HEK293T (cell line): ENCODE measurements at places on chromosomes 3 and 15.

DNA sequence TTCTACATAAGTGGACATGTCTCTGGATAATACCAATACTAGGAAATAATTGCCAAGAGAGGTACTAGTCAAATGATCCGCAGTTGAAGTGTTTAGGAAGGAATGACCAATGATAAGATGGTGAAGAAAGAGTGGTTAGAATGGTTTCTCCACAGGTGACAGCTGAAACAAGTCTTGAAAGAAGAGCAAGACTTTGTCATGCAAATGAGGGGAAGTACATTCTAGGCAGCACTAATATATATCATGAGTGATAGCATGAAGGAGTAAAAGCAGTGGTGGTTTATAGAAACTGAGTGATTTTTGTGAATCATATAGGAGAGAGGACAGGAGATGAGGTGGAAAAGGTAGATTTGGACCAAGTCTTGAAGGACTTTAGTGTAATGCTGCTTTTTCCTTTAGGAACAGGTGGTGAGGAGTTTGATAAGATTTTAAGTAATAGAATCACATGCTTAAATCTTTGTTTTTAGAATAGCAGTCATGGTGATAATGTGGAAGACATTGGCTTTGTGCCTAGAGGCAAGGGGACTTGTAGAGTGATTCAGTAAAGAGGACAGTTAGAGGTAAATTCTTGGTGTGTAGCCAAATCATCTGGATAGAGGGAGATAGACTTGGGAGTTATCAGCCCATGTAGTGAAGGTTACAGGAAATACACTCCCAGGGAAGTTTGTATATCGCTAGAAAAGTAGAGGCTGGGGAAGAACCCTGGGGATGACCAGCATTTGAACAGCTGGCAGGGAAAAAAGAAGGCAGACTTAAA is 31.9 kb downstream of the SLMAP start:
- no peak for DNase-seq

DNA sequence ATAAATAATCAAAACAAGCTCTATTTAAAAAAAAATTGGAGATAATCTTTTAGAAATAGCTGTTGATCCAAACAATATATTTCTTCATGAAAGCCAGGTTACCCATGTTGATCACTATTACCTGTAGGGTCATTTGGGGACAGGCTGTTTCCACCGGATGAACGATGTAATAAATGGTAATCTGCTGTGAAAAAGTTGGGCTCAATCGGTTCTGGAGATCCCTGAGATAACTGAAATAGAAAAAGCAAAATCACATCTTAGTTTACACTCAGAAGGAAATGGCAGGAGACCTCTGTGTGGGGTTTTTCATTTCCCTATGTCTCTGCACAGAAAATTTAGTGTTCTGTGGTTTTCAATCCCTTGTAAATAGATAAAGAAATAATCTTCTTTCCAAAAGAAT is 249.5 kb downstream of the NEK10 start:
- DNase-seq: no peak

- DNase-seq: no peak
Observed at GRCh38 chr15:31136607-31137328, 35.2 kb upstream of the TRPM1 start.

GRCh38 chr15:63765338-63765737 is 68.4 kb downstream of the HERC1 start:
- DNase-seq: no peak

DNA sequence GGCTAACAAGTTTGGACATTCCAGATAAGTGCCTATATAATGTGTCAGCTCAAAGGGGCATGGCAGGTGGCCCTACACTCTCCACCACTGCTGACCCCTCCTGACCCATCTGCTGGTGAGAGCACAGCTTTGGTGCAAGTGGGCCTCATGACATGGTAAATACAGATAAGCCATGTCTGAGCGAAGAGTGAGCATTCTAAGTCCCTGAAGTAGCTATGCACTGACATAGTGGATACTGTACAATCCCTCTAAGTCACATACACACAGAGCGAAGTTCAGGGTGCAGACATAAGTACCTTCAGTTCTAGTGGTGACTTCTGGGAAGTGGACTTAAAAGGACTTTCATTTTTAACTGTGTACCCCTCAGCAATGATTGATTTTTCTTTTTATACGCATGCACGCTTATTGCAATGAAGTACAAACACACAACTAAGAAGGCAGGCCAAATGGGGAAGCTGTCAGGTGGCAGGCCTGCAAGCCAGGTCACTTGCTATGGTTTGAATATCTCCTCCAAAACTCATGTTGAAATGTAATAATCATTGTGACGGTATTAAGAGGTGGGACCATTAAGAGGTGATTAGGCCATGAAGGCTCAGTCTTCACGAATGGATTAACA is 41.5 kb downstream of the TBC1D2B start:
- no peak for DNase-seq

DNA sequence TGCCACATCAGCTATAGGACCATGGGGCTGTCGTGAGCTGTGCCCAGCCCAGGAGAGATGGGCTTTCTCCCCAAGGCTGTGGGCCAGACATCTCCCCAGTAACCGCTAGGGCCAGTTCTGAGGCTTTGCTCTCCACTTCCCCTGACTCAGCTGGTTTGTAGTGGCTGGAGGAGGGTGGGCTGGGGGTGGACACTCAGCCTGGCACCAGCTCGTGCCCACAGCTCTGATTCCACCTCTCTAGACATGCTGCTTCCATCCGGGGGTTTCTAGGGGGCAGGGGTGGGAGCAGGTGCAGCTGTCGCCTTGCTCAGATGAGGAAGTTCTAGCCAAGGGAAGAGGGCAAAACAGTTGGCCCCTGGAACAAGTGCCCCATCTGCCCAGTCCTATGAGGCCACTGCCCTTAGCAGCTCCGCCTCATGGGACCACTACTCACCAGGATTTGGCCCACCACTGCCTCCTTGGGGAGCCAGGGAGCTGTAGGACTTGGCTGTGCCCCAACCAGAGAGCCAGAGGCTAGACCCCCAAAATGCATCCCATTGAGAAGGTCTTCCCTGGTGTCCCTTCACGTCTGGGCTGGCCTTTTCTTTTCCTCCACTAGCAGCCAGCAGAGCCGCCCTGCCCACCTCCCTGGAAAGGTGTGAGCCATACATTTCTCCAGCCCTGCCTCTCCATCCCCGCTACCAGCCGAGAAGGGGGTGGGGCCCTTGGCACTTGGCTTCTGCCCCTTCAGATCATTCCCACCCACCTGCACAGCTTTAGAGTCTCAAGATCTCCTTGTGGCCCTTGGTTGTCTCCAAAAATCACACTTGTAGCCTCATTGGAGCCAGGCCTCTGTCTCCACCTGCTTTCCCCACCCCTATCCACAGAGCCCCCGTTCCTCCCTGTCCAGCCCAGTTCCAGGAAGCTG is 9.9 kb downstream of the GLYCTK start:
- no peak for DNase-seq

DNA sequence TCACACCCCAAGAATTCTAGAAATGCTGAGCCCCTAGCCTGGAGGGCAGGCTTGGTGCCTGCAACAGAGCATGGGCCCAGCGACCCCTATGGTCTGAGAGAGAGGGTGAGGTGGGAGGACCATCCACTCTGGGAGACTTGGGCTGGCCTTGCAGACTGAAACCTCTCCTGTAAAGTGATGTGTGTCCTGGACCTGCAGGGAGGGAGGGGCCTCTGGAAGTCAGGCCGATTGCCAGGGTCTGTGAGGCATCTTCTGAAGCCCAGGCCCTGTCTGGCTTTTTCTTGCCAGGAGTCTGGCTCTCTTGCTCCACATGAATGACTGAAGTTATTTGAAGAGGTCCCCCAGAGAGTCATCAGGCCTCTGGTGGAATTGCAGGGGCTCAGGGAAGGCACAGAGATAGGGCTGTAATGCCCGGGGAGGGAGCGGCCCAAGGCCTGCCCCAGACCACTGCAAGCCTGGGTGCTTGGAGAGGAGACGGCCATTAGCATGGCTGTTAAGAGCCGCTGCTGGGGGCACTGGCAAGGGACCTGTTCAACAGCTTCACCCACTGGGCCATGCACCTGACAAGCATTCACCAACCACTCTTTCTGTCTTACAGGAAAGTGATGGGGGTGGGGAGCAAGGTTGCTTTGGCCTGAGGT is 56.0 kb upstream of the CHRNA7 start:
- no peak for DNase-seq

DNA sequence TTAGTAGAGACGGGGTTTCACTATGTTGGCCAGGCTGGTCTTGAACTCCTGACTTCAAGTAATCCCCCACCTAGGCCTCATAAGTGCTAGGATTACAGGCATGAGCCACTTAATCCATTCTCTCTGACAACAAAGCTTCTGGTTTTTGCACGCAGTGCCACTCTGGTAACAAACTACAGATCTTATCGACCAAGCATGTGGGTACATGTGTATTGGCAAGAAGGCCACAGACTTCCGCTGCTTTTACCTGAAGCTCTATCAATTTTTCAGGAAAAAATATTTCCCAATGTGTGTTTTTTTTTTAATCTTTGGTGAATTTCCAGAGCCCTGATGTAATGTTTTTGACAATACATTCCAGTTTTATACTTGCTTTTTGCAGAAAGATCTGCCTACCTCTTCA is 182.5 kb downstream of the PCCB start:
- DNase-seq: no peak

DNA sequence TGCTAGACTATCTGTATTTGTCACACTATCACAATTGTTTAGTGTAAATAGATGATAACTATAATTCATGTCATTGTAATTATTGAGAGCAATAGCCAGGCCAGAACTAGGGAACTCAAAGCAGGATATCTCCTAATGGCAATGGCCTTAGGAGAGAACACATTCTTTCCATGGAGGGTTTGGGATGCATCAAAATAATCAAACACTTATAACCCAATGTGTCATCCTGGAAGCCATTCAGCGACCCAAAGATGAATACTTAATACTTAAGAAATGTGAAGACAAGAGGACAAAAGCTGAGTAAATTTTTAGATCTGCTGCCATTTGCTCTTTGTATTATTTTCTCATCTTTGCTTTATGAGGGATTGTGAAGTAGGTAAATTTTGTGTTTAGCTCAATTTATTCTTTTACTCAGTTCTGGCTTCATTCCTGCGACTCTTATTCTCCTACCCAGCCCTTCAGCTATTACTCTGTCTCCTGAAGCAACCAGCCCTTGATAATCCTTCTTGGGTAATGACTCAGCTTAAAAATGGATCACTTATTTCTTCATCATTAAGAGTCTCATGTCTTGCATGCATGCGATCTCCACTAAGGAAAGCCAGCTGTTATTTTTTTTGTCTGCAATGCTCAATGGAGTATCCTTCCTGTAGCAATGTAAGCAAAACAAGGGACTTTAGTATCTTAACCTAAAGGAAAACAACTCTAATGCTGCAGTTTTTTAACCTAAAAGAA is 2.0 kb downstream of the OR4F15 start:
- DNase-seq: no peak

GRCh38 chr3:72255791-72256559 is 471.0 kb upstream of the PROK2 start:
- DNase-seq: peak; percentile 25

- no peak for DNase-seq
Observed at GRCh38 chr15:101368086-101368780, 73.2 kb upstream of the SNRPA1 start.

GRCh38 chr15:74336061-74337005 is 31.1 kb downstream of the CYP11A1 start:
- DNase-seq: no peak

DNA sequence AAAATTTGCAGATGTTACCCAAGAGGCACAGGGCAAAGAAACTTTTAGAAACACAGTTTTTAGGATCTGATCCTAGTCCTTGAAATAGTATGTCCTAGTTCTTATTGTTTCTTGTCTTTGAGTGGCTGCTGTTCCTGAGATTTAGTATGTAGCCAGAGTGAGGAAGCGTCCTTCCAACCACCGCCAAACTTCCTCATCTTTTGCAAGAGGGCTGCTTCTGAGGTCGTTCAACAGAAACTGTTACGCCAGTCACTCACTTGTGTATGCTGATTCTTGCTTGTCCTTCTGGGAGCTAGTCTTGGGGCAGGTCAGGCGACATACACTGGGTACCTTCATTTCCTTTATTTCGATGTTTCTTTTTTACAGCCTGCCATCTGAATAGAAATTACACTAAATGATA is 577.3 kb upstream of the ZNF717 start:
- DNase-seq: no peak

DNA sequence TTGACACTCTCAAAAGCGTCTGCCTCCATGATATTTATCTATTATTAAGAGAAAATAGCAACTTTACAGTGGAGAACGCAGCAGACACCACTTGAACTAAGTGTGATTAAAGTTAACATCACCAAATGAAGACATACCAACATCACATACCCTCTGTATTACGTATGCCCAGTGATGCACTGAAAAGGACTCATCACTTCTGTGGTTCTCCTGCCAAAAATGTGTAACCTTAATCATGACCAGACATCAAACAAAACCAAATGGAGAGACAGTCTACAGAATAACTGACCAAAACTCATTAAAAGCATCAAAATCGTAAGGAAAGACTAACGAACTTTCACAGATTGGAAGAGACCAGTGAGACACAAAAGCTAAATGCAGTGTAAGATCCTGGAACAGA is 103.2 kb downstream of the PPP2R3A start:
- DNase-seq: no peak

DNA sequence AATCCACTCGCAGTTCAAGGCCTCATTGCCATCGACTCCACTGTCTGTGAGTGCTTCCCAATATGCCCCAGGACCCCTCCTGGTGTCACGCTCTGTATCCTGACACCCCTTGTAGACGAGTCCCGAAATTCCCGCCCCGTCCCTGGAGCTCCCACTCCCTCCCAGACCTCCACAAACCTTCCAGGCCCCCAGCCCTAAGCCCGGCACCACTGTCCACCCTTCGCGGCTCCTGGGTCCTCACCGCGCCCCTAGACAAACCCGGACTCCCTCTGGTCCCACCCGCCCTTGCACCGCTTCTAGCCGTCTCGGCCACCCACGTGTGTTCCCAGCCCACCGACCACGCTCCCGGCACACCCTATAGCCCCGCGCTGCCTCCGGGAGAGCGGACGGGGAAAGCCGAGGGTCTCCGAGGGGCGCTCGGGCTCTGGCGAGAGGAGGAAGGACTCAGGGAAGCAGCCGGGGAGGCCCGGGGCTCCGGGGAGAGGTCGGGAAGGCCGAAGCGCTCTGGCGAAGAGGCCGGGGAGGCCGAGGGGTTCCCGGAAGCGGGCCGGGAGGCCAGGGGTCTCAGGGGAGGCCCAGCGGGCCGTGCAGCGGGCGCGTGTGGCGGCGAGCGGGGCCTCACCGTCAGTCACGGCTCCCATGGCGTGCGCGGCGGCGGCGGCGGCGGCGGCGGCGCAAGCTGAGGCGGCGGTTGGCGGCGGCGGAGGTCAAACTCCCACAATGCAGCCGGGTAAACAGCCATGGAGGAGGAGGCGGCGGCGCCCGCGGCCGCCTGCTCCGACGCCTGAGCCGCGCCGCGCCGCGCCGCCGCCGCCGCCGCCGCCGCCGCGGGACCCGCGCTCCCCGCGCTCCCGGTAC is at the start of the genes ATXN7 and THOC7:
ATXN7 (plus strand) TSS at position 718 of the 858 bp plus-strand sequence. CDS start 48,732 bp downstream, outside the sequence.
THOC7 (minus strand) TSS at position 656 of the 858 bp plus-strand sequence; CDS start at position 641, 15 bp downstream.
- DNase-seq: peak; percentile 69

DNA sequence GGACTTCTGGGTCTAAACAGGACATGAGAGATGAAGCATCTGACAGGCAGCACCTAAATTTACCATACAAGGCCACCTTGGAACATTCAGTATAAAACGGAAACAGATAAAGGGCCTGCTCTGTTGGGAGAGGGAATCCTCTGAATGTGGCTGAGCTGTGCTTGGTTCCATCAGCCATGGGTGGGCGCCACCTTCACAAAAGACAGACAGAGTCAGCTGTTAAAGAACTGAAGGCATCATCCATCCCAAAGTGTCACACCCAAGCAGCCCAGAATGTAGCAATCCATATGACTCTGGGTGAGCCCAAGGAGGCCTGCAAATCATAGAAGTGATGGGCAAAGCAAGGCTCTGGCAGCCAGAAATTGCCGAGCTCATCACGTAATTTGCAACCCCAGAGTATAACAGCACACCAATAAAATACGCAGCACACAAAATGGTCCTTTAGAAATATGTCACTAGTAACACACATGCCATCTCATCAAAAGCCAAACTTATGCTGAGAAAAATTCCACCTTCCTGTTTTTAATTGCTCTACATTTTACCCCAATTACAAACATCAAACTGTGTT is 24.8 kb upstream of the RBP1 start:
- DNase-seq: peak; percentile 35
